Stimulated activated CD8-positive, alpha-beta memory T cell treated with anti-CD3 and anti-CD28 coated beads, Interleukin-15, amount 100 ng/mL, for 48 hours (primary cell): ENCODE measurements at places on chromosomes 6 and 20.

GRCh38 chr6:17945111-17945510, 42.3 kb downstream of the KIF13A start:
- no peak for DNase-seq

DNA sequence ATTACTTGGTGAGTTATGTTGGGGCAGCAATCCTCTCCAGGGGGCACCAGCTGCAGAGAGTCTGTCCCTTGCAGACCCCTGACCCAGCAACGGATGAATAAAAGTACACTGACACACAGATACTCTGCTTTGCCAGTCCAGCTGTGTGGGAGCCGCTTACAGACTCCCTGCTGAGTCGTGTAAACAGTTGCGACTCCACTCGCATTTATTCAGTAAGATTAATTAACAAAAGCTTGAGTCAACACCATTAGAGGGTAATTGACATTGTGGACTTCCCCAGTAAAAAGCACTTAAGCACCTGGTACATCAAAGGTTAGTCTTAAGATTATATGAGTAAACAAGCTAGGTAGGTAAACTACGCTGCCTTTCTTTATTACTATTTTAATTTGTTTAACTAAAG, 92.0 kb upstream of the TMEM181 start:
- no peak for DNase-seq

DNA sequence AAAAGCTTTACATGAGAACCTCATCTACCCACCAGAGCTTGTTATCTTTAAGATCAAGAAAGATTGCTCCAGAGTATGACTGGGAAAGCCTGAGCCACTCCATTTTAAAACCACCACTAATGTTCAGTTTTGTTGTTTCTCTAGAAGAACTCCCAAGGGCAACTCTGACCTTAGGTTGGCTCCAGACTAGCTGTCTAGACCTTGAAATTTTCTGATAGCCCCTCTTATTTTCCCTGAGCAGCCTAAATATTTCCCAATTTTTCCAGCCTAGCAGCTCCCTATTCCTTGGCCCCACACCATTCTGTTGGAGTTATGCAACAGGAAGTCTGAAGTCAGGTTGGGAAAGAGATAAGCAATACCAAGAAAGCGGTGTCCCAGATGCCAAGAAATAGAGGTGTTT, 84.6 kb upstream of the TCF21 start:
- DNase-seq, result no peak

DNA sequence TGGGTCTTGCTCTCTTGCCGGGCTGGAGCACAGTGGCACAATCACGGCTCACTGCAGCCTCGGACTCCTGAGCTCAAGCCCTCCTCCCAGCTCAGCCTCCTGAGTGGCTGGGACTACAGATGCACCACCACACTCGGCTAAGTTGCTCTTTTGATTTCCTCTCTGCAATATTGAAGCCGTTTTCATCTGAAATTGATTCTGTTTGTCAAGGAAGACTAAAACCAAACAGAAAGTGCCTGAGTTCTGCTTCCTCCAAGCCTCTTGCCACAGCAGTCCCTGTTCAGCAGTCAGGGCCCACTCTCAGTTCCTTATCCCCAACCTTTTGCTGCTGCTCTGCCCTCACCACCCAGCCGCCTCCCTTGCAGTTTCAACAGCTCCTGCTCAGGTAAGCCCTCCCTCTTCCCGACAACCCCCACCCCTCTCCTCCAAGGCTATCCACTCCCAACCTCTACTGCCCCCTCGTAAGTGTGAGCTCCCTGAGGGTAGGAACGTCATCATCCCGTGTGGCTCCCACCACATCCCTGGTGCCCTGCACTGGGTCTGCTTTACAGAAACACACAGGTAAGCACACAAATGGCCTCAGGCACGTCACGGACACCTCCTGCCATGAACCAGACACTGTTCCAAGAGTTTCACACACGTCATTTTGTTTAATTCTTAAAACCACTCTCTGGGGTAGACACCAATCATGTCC, 70.7 kb upstream of the TAB2 start:
- DNase-seq, result no peak

DNA sequence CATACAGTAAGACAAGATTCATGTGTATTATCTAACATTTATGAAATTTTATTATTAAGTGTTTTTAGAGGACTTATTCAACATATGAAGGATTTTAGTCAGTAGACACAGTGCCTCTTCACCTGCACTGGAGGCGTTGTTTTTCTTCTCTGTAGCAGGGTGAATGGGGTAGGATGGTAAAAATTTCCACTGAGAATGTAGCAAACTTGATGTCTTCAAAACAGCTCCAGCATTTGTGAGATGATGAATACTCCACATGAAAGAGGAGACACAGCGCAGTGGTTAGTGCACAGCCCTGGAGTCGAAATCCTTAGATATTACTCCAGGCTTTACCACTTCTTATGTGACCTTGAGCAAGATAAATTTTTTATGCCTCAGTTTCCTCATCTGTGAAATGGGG, 110.5 kb upstream of the AHI1 start:
- no peak for DNase-seq

- no peak for DNase-seq
Observed at GRCh38 chr20:263701-264100, 6.2 kb downstream of the DEFB132 start.

GRCh38 chr6:134658596-134658995, 291.3 kb downstream of the ALDH8A1 start:
- DNase-seq, result no peak

- DNase-seq, result no peak
Observed at GRCh38 chr20:59324521-59325141, 24.2 kb downstream of the EDN3 start.

DNA sequence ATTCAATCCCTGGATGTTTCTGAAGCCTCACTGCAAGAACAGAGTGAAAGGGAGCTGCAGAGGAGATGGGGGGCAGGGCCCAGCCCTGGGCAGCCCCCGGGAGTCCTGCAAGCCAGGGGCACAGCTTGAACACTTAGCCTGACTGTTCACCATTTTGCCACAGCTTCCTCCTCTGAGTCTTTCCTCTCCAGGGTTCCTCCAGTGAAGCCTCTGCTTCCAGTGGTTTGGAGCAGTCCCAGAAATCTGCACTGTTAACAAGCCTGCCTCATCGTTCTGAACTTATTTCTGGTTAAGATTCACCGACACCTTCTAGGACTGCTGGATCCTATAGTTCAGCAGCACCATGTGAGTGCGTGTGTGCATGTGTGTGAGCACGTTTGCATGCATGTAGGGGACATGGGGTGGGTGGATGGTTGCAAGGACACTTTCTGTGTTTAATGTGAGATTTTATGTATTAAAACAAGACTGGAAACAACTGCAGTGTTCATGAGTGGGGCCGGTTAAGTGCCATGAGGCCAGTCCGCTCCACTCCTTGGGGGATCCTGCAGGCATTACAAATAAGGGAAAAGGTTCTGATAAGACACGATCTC, 24.6 kb downstream of the CEBPB start:
- DNase-seq, result no peak

DNA sequence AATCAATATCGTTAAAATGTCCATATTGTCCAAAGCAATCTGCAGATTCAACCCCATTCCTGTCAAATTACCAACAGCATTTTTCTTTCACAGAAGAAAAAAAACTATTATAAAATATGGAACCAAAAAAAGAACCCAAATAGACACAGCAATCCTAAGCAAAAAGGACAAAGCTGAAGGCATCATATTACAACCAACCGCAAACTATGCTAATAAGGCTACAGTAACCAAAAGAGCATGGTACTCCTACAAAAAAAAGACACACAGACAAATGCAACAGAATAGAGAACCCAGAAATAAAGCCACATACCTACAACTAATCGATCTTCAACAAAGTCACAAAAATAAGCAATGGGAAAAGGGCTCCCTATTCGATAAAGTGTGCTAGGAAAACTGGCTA, 49.2 kb downstream of the RNGTT start:
- DNase-seq, result no peak

DNA sequence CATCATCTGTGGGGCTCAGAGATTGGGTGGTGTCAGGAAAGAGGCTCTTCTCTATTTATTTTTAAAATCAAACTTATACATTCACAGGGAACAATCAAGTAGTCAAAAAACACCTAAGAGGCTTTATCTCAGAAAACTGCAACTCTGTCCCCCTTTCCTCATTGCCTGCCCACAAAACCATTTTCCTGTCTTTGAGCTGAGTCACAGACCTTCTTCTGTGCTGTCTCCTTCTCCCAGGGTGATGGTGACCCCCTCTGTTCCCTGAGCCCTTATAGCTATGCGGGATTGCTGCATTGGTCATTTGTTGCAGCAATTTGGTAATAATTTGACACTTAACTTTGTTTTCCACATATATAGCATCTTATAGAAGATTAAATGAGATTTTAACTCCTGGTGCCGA, 195.2 kb upstream of the PROKR2 start:
- no peak for DNase-seq

GRCh38 chr20:36385503-36385902, 79.4 kb downstream of the DLGAP4 start:
- no peak for DNase-seq

- DNase-seq, result no peak
Observed at GRCh38 chr6:43965628-43966373, 161.5 kb downstream of the MRPL14 start.

GRCh38 chr6:136677822-136678221, 114.5 kb downstream of the MAP3K5 start:
- no peak for DNase-seq

DNA sequence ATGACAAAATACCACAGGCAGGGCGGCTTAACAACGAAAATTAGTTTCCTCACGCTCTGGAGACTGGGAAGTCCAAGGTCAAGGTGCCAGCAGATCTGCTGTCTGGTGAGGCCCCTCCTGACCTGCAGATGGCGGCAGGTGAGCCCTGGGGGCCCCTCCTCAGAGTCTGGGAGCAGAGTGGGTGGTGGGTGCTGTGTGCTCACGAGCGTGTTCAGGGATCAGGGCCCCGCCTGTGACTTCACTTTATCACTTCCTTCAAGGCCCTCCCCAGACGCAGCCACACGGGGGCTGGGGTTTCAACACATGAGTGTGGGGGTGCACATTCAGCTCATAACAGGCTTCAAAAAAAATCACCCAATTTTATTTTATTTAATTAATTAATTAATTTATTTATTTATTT, 39.3 kb downstream of the SLC2A4RG start:
- no peak for DNase-seq

- no peak for DNase-seq
Observed at GRCh38 chr6:71589254-71589653, 297.1 kb upstream of the RIMS1 start.
